ENCODE measurements at places on chromosomes 13 and 19. TPM values are rescaled to one million over a fixed set of nuclear protein-coding genes. Genes with fewer than 3 reads are reported as not detected.

GRCh38 chr19:17467471-17468301 is 2.6 kb upstream of the SLC27A1 start:
- no peak for DNase-seq

DNA sequence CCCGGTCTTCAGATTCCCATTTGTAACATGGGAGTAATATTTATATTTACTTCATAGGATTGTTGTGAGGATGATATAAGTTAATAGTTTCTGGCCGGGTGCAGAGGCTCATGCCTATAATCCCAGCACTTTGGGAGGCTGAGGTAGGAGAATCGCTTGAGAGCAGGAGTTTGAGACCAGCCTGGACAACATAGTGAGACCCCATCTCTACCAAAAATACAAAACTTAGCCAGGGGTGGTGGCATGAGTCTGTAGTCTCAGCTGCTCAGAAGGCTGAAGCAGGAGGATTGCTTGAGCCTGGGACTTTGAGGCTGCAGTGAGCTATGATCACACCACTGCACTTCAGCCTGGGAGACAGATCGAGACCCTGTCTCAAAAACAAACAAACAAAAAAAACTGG is 11.2 kb downstream of the CATSPERG start:
- DNase-seq = no peak

DNA sequence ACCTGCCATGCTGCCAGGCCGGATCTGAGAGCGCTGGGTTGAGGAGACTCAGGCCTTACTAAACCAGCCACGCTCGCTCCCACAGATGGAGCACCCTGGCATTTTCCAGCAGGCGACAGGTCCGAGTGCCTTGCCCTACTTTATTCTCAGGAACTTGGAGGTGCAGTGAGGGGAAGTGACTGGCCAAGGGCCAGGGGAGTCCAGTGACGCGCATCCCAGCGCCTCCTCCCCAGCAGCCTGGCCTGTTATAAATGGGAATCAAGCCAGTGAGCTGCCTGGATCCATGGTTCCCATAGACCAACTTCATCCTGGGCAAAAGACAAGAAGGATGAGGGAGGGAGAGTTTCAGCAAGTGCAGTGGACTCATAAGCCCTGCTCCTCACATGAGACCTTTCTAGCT is 35.5 kb downstream of the TMED1 start:
- no peak for DNase-seq

- no peak for DNase-seq
Measured at GRCh38 chr19:29577649-29577963, 28.5 kb upstream of the POP4 start.

The UNC13A gene
- 0.03 TPM for total RNA-seq

Measured in naive thymus-derived CD4-positive, alpha-beta T cell (primary cell).